ENCODE measurements at places on chromosomes 6 and 20. TPM values are rescaled to one million over a fixed set of nuclear protein-coding genes. Genes with fewer than 3 reads are reported as not detected.

The NFATC2 gene
- total RNA-seq, result 4.3 TPM

The PROCR gene
- 3.6 TPM for total RNA-seq

The MAPK14 gene
- total RNA-seq, result 21.2 TPM

The METTL24 gene
- total RNA-seq, result 2.0 TPM

The TAAR2 gene
- total RNA-seq, result not detected

The STX11 gene
- total RNA-seq, result 0.47 TPM

The MYCT1 gene
- total RNA-seq, result 2.3 TPM

The PNLDC1 gene
- 0.35 TPM for total RNA-seq

The PDE7B gene
- 1.2 TPM for total RNA-seq

The BPI gene
- total RNA-seq, result not detected

DNA sequence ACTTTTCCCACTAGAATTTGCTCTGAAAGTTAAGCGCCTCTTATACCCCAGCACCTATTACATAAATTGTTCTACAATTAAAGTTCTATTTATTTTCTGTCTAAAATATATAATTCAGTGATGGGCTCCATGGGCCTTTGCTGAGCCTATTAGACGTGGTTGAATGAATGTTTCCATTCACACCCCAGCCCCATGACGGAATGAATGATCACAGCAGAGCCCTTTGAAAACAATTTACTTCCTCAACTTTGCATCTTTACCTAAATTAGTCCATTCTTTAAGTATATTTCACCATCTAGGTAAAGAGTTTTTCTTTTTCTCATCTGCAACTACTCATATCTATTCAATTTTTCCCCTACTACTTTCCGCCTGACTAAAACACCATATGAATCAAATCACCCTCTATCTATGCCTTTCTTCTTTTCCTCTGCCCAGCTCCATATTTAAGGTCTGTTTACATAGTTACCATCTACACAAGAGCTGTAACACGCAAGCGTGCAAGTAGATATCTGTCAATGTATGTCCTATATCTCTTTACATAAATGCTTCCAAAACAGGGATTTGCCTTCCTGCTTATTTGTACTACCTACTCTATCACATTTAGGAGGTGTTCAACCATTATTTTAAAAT is 69.7 kb downstream of the ECT2L start:
- no peak overlapping the region for H3K27ac ChIP-seq
- no peak overlapping the region for H3K4me3 ChIP-seq
- DNase-seq, result no peak
- H3K4me1 ChIP-seq, result no peaks in the 10 kb centered on the region

GRCh38 chr20:40393197-40394079 is 295.6 kb downstream of the MAFB start:
- DNase-seq, result no peak
- H3K36me3 ChIP-seq, result no peaks in the 10 kb centered on the region
- no peak overlapping the region for H3K4me3 ChIP-seq
- H3K4me1 ChIP-seq, result no peaks in the 10 kb centered on the region
- H3K27me3 ChIP-seq, result no peaks in the 10 kb centered on the region
- no peak overlapping the region for H3K27ac ChIP-seq

- no peak overlapping the region for H3K27ac ChIP-seq
- no peaks in the 10 kb centered on the region for H3K27me3 ChIP-seq
- H3K4me1 ChIP-seq, result peaks cover 5% of the 10 kb centered on the region
Observed at GRCh38 chr6:118580585-118581419, 32.7 kb downstream of the PLN start.

- no peak for DNase-seq
- no peak overlapping the region for H3K27ac ChIP-seq
- H3K27me3 ChIP-seq, result no peaks in the 10 kb centered on the region
- H3K36me3 ChIP-seq, result no peaks in the 10 kb centered on the region
- H3K4me1 ChIP-seq, result no peaks in the 10 kb centered on the region
Observed at GRCh38 chr6:34513646-34514045, 42.5 kb downstream of the SPDEF start.

DNA sequence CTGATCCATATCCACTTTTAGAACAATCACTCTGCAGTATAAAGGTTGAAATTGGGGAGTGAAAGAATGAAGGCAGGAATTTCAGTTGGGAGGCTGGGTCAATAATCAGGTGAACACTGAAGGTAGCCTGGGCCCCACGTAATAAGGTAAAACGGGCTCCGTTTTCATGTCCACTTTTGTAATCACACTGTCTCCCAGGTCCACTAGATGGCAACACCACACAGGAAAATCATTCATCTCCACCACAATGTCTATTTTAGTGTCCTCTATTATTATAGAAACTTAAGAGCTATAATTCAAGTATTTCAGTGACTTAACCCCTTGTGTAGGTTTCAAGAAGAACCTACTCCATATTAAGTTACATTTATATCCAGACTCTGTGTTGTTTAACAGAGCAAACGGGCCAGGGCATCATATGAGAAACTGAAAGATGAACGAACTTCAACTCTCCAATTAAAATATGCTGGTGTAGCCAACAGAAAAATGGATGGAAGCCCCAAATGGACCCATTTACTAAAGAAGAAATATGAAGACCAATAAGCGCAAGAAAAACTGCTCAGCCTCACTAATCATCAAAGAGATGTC is 45.9 kb upstream of the MC3R start:
- no peak overlapping the region for H3K27ac ChIP-seq
- H3K27me3 ChIP-seq, result no peaks in the 10 kb centered on the region
- no peaks in the 10 kb centered on the region for H3K36me3 ChIP-seq

- no peaks in the 10 kb centered on the region for H3K4me1 ChIP-seq
- no peak overlapping the region for H3K27ac ChIP-seq
- H3K27me3 ChIP-seq, result no peaks in the 10 kb centered on the region
- H3K36me3 ChIP-seq, result no peaks in the 10 kb centered on the region
- no peak overlapping the region for H3K4me3 ChIP-seq
Observed at GRCh38 chr6:13286181-13286580, 42.2 kb downstream of the TBC1D7 start.

DNA sequence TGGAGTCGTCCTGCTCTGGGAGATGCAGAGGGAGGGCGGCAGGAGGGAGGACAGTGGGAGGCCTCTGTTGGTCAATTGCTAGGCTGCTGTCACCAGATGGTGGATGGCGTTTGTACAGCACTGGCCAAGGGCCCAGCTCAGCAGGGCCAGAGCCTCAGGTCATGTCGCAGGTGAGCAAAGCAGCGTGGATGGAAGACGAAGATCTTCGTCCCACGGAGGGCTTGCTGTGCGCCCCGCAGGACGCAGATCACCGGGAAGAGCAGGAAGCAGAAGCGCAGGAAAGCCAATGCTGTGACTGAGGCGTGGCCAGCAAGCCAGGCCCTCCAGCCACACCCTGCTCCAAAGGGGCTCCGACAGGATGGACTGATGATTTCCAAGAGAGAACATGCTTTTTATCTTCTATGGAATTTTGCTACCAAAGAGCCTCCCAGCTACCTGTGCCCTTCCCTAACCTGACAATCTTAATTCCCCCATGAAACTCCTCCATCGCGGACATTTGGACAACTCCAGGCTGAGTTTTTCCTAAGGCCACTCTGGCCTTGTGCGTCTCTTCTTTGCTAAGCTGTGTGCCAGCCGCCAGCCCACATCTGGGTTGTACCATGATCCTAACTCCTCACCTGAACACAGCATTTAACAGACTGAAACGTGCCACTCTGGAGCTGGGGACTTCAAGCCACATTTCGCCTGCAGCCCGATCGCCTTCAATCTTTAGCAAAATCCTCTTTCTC is 3.5 kb upstream of the SLCO4A1 start:
- H3K36me3 ChIP-seq, result no peaks in the 10 kb centered on the region
- no peaks in the 10 kb centered on the region for H3K27me3 ChIP-seq
- no peak overlapping the region for H3K27ac ChIP-seq
- DNase-seq, result no peak
- peaks cover 13% of the 10 kb centered on the region for H3K4me1 ChIP-seq

GRCh38 chr20:62161347-62161746 is 17.8 kb downstream of the SS18L1 start:
- DNase-seq, result no peak
- H3K27ac ChIP-seq, result no peak overlapping the region
- H3K4me3 ChIP-seq, result no peak overlapping the region

GRCh38 chr6:84166395-84166794 is 61.0 kb downstream of the CEP162 start:
- no peak overlapping the region for H3K27ac ChIP-seq
- no peaks in the 10 kb centered on the region for H3K4me1 ChIP-seq
- no peak overlapping the region for H3K4me3 ChIP-seq
- no peak for DNase-seq
- no peaks in the 10 kb centered on the region for H3K27me3 ChIP-seq
- H3K36me3 ChIP-seq, result no peaks in the 10 kb centered on the region

DNA sequence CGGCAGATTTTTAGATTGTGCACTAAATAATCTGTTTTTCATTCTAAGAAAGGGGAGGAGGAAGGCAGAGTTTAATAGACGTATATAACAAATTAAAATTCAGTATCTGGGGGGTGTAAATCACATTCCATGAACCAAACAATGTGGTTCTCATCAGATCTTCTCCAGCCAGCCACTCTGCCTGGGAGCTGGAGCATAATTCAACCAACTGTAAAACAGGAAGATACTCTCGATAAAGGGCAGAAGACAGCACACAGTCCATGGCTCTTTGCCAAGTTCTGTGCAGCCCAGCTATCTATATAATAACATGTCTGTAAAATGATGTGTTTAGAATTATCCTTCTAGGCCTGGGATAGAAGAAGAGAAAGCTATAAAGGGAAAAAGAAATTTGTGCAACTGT is 289.9 kb upstream of the ZFP64 start:
- no peak overlapping the region for H3K4me3 ChIP-seq
- H3K27me3 ChIP-seq, result no peaks in the 10 kb centered on the region
- no peaks in the 10 kb centered on the region for H3K4me1 ChIP-seq

DNA sequence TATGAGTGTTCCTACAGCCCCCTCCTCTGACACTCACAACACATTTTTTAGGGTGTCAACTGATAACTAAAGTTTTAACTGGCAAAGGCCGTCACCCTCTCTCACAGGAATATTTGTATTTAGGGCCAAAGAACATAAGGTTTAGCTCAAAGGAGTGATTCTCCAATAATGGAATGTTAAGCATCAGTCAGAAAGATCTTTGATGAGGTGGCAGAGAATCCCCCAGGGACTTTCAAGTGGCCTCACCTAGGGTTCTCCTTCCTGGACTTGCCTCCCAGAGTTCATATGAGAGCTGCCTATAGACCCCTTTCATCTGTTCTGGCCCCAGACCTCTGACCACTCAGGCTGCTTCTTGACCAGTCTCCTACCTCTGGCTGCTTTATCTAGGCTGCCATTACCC is 7.4 kb upstream of the SCUBE3 start:
- H3K36me3 ChIP-seq, result no peaks in the 10 kb centered on the region
- H3K27ac ChIP-seq, result no peak overlapping the region
- H3K4me3 ChIP-seq, result no peak overlapping the region
- H3K27me3 ChIP-seq, result no peaks in the 10 kb centered on the region
- H3K4me1 ChIP-seq, result no peaks in the 10 kb centered on the region

DNA sequence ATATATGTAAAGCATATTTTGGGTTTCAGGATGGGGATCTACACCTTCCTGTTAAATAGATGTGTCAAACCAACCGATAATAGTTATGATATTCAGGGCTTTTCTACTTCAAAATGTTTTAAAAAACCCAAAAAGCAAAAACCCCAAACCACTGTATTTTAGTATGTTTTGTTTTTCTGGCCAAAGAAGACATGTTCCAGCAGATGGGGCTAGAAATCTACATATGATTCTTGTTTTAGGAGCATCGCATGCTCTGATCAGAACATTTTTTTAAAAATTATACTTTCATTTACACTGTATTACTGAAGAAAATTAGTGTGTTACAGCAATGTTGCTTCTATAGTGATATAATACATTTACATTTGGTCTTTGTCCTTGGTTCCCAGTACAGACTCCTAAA is 11.0 kb downstream of the RMND1 start:
- no peak for DNase-seq
- no peaks in the 10 kb centered on the region for H3K36me3 ChIP-seq

DNA sequence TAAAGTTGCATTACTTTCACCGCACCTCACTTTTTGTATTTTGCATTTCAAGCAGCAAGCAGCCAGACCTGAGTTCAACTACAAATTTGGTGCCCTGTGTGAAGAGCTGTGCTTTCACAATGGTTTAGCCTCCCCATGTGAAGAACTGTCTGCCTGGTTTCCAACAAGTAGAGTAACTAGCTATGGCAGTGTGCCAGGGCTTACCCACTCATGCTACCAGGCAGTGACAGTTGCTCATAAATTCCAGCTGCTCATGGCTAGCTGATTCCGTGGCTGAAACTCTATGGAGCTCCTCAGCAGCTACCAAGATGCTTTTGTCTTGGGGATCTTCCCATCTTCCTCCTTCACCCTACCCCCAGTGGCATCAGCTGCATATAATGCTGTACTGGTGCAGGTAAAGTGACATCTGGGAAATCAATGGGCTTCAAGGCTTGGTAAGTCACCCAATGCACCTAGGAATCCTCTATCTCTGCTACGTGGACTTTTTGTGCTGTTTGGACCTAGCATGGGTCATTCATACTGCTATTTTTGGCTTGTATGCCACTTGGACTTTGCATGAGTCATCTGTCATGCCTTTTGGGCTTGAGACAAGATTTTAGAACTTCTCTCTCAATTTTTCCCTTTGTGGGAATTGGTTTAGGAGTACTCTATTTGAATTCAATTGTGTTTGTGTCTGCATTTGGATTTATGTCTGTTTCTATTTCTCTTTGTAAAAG is 176.5 kb upstream of the GJE1 start:
- DNase-seq, result no peak
- H3K27ac ChIP-seq, result no peak overlapping the region
- no peak overlapping the region for H3K4me3 ChIP-seq

- H3K27ac ChIP-seq, result no peak overlapping the region
- no peak overlapping the region for H3K4me3 ChIP-seq
- H3K27me3 ChIP-seq, result no peaks in the 10 kb centered on the region
- no peaks in the 10 kb centered on the region for H3K36me3 ChIP-seq
- H3K4me1 ChIP-seq, result no peaks in the 10 kb centered on the region
Observed at GRCh38 chr20:37868851-37869333, 34.0 kb upstream of the VSTM2L start.

DNA sequence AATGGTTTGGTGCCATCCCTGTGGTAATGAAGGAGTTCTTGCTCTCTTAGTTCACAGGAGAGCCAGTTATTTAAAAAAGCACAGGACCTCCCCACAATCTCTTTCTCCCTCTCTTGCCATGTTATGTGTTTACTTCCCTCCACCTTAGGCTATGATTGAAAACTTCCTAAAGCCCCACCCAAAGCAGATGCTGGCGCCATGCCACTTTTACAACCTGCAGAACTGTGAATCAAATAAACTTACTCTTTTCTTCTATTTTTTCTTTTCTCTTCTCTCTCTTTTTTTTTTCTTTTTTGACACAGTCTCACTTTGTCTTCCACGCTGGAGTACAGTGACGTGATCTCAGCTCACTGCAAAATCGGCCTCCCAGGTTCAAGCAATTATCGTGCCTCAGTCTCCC is 508.4 kb upstream of the EPHA7 start:
- H3K4me3 ChIP-seq, result no peak overlapping the region
- H3K27me3 ChIP-seq, result no peaks in the 10 kb centered on the region
- H3K4me1 ChIP-seq, result no peaks in the 10 kb centered on the region
- no peak overlapping the region for H3K27ac ChIP-seq
- DNase-seq, result peak; percentile 39
- no peaks in the 10 kb centered on the region for H3K36me3 ChIP-seq

- H3K4me1 ChIP-seq, result no peaks in the 10 kb centered on the region
- no peak for DNase-seq
- H3K36me3 ChIP-seq, result no peaks in the 10 kb centered on the region
- no peak overlapping the region for H3K4me3 ChIP-seq
Observed at GRCh38 chr6:79463621-79464050, 73.6 kb downstream of the LCA5 start.

Data from pancreas (tissue), 10 donors.